Osteocyte (in vitro differentiated cells): ENCODE measurements at places on chromosomes 6 and 20. TPM values are rescaled to one million over a fixed set of nuclear protein-coding genes. Genes with fewer than 3 reads are reported as not detected.

C2 gene
- 2.3 and 2.4 TPM in 2 replicates for total RNA-seq

HEBP2 gene
- 33.9 and 36.8 TPM in 2 replicates for total RNA-seq

BMP6 gene
- total RNA-seq, result not detected in 2 replicates

SMIM28 gene
- not detected in 2 replicates for total RNA-seq

CEP43 gene
- 16.0 and 18.3 TPM in 2 replicates for total RNA-seq

DCBLD1 gene
- 12.2 and 14.9 TPM in 2 replicates for total RNA-seq

NCOA6 gene
- total RNA-seq, result 33.4 and 33.9 TPM in 2 replicates

CALHM6 gene
- total RNA-seq, result 0.94 and 1.3 TPM in 2 replicates

DNA sequence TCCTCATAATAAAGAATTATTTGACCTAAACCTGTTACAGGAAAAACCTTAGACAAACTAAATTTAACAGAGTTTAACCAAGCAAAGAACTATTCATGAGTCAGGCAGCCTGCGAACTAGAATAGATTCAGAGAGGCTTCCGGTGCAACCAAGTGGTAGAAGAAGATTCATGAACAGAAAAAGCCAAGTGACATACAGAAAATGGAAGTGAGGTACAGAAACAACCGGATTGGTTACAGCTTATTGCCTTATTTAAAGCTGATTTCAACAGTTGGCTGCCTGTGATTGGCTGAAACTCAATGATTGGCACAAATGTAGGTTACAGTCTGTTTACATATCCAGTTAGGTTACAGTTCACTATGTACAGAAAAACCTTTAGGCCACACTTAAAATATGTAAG is 10.1 kb downstream of the PPP1R3G start:
- no peak for DNase-seq

DNA sequence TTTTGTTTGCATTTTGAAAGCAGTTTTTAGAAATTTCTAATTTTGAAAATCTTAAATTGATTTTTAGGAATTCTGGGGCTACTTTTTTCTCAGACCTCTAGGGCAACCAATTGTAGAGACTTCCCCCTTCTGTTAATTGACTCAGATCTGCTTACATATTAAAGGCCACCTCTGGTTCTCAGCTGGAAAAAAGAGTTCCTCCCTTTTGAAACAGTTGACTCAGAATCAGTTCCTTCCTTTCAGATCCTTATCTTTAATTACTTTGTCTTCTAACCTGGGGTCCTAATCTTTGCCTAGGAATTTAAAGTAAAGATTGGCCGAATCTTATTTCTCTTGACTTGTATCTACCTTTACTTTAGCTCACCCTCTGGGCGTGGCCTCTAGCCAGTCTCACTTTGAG is 146.8 kb downstream of the LAMA2 start:
- DNase-seq, result no peak

- no peak for DNase-seq
Measured at GRCh38 chr6:108904741-108905140, 56.5 kb downstream of the ARMC2 start.

DNA sequence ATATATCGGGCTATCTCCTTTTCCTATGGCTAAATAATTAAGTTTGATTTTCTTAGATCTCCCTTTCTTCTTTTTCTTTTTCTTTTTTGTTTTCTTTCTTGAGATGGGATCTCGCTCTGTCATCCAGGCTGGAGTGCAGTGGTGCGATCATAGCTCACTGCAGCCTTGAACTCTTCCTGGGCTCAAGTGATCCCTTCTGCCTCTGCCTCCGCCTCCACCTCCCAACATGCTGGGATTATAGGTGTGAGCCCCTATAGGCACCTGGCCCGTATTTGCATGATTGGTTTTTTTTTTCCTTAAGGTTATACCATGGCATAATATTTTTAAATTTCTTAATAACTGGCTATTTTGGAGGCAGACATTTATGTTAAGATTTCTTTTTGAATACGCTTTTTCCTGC is 106.3 kb downstream of the SCAF8 start:
- no peak for DNase-seq

GRCh38 chr20:63401384-63402110 is 40.4 kb upstream of the CHRNA4 start:
- no peak for DNase-seq

GRCh38 chr6:110404607-110405006 is 10.8 kb downstream of the DDO start:
- no peak for DNase-seq

- no peak for DNase-seq
Measured at GRCh38 chr6:45420083-45420908, 42.6 kb upstream of the SUPT3H start.

DNA sequence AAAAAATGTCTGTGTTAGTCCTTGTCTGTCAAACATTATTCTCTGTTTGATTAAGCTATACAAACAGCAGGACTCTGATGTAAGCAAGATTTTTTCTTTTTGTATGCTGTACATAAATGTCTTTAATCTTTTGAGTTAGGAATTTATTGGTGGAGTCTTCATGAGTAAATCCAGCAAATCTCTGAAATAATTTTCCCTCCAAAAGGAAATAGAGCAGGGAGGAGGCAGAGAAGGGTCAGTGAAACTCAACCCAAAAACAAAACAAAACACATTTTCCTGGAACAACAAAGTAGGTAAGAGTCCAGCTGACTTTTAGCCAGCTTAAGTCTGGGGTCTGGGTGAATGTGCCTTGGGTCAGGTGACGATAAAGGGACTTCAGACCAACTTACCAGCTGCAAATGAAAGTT is 113.7 kb downstream of the FOXA2 start:
- no peak for DNase-seq

GRCh38 chr20:11833825-11834224 is 83.9 kb upstream of the BTBD3 start:
- DNase-seq, result no peak

- no peak for DNase-seq
Measured at GRCh38 chr6:34362909-34363680, 29.4 kb downstream of the NUDT3 start.

DNA sequence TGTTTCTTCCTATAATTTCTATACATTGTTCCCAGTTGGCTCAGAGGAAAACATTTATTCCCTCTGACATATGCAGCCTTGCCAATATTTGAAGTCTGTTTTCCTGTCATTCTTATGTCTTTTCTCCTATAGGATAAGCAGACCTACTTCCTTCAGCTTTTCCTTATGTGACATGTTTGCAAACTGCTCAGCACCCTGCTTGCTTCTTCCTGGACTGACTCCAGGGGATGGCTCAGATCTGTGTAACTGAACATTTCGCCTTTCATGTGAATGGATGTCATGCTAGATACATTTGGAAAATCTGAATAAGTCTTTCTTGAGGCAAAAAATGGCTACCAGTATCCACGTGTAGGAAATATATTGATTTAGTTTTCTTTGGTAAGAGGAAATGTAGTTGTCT is 113.2 kb downstream of the CARMIL1 start:
- no peak for DNase-seq

- no peak for DNase-seq
Measured at GRCh38 chr6:99559057-99559456, 9.4 kb downstream of the CCNC start.

DNA sequence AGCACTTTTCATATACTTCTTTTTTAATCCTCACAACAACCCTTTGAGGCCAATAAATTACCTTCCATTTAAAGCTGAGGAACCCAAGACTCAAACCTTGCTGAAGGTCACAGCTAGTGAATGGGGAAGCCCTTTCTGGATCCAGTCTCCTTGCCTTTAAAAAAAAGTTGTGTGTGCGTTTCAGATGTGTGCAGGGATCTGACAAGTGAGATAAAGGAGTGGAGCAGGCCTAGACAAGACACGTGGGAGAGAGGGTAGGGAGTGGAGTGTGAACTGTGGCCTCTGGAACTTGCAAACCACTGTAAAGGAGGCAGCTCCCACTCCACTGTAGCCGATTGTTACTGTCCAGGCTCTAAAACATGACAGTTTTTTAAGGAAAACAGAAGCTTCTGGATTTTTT is 1.9 kb downstream of the KLHL32 start:
- DNase-seq, result no peak

DNA sequence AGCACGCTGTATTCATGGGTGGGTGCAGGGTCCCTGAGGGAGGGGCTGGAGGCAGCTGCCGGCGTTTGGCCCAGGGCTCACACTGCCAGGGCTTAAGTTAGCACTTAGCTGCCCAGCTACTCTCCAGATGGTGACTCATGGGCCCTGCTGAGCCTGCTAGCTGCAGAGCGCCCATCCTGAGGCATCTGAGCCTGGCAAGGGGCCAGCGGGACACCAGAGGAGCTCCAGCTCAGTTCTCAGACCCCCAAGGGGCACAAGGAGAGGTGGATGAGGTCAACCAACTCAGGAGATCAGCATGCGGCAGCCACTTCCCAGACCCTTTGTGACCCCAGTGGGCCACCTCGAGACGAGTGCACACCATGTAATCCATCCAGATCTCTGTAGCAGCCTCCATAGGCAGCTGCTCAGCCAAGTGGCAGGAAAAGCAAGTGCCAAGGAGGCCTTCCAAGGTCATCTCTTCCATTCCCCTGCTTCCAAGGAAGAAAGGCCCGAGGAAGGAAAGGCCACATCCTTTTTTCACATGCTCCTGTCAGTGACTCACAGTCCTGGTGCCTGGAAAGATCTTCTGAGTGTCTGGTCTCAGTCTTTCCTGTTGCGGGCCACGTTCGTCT is 35.3 kb downstream of the FOXP4 start:
- peak; percentile 92 for DNase-seq

DNA sequence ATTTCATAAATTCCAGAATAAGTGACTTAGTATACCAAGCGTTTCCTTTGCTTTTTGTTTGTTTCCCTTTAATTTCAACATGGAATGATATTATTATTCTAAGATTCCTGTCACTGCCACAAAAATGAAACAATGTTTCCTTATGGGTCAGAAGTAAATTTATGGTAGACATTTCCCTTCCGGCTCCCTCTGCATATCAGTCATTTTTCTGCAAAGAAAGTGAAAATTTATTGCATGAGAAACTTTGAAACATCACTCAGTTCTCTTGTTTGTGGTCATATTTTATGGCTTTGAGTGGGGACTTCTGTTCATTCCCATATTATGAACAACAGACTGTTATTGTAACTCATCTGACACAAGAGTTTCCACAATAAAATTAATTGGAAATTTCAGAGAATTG is 97.8 kb downstream of the NKAIN2 start:
- no peak for DNase-seq

DNA sequence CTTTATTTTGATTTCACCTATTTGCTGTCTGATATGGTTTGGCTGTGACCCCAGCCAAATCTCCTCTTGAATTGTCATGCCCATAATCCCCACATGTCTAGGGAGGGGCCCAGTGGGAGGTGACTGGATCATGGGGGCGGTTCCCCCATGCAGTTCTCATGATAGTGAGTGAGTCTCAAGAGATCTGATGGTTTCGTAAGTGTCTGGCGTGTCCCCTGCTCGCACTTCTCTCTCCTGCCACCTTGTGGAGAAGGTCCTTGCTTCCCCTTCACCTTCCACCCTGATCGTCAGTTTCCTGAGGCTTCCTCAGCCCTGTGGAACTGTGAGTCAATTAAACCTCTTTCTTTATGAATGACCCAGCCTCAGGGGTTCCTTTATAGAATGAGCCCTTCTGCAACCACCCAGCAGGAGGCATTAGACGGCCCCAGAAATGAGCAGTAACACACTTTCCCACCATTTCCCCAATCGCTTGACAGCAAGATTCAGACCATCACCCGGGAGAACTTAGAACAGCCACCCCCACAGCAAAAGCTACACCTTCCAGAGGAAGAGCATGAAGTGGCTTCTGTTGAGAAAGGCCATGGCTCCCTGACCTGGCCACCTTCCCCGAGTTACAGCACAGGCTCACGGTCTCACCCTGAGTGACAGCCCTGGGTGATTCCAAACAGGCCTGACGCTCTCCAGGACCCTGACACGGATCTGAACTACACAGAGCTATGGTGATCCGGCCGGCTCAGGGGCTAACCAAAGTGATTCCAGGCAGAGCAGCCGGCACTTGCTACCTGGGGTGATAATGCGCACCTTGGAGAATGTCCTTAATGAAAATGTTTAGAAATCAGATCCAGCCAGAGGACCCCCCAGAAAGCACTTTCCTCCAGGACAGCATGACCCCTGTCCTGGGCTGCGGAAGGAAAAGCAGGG is 131.2 kb upstream of the CDH4 start:
- peak; percentile 79 for DNase-seq

- no peak for DNase-seq
Measured at GRCh38 chr20:11445891-11446290, 471.8 kb upstream of the BTBD3 start.

DNA sequence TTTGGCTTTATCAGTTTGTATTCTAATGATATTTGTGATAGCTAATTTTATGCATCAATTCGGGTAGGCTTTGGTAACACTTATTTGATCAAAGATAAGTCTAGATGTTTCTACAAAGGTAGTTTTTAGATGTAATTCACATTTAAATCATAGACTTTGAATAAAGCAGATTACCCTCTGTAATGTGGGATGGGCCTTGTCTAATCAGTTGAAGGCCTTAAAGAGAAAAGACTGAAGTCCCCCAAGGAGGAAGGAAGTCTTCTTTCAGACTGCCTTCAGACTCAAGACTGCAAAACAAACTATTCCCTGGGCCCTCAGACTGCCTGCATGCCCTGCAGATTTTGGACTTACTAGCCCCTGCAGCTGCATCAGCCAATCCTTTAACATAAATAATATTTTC is 178.5 kb downstream of the TRDN start:
- DNase-seq, result no peak

GRCh38 chr6:34955442-34955841 is 66.4 kb downstream of the ANKS1A start:
- DNase-seq, result no peak

DNA sequence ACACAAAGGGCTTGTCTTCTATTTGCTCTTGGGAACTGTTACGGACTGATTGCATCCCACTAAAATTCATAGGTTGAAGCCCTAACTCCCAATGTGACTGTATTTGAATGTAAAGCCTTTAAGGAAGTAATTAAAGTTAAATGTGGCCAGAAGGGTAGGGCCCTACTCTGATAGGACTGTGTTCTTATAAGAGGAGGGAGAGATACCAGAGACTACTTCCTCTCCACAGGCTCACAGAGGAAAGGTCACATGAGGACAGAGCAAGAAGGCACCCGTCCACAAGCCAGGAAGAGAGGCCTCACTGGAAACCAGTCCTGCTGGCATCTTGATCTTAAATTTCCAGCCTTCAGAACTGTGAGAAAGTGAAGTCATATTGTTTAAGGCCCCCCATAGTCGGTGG is 211.9 kb downstream of the CDH26 start:
- DNase-seq, result no peak

- DNase-seq, result no peak
Measured at GRCh38 chr20:7637184-7637583, 303.1 kb downstream of the HAO1 start.

DNA sequence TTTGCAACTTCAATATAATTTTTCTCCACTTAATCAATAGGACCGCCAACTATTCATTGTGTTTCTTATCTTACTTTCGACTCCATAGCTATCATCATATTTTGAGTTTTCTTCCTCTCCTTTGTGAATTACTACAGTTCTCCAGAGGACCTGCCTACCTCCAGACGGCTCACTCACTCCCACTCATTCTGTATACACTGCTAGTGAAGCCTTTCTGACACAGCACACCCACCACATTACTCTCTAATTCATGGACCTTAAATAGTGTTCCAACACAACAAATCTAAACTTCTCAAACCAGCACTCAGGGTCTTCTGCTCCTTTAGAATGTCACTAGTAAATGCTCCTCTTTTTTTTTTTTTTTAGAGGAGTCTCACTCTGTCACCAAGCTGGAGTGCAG is 23.8 kb downstream of the FKBP5 start:
- DNase-seq, result no peak

GRCh38 chr6:26520237-26520849 is 17.8 kb upstream of the HMGN4 start:
- no peak for DNase-seq

- DNase-seq, result no peak
Measured at GRCh38 chr6:151018046-151018445, 152.5 kb downstream of the MTHFD1L start.
